ENCODE measurements at places on chromosomes 7 and 10. TPM values are rescaled to one million over a fixed set of nuclear protein-coding genes. Genes with fewer than 3 reads are reported as not detected.

GRCh38 chr10:115972426-115972825 lies 300.6 kb downstream of the GFRA1 start:
- DNase-seq, result no peak

- DNase-seq, result no peak
These were observed 119.5 kb upstream of the AGK start for GRCh38 chr7:141431711-141432110.

- DNase-seq, result no peak
These were observed 1392.4 kb upstream of the CELF2 start for GRCh38 chr10:9625304-9625703.

DNA sequence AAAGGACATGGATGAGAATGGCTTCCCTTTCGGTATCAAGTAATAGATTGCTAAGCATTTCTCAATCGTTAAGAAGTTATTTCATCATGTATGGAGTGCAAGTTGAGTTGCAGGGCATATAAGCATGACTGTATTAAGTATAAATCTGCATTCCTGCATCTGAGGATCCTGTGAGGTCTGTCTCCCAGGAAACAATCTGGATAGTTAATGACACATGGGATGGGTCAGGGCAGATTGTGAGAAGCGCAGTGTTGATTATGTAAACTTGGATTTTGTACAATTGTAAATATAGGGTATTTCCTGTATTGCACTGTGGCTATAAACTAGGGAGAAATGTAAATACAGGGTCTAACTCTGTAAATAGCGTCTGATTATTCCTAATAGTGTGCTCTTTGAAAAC lies 102.6 kb downstream of the PLXDC2 start:
- no peak for DNase-seq

Gene HOXA5
- polyA plus RNA-seq, result 19.4 TPM

GRCh38 chr7:30062587-30062986 lies 34.4 kb downstream of the PLEKHA8 start:
- peak; percentile 49 for DNase-seq

Gene SPDYE2B
- polyA plus RNA-seq, result not detected

Gene PHYHIPL
- 19.2 TPM for polyA plus RNA-seq

DNA sequence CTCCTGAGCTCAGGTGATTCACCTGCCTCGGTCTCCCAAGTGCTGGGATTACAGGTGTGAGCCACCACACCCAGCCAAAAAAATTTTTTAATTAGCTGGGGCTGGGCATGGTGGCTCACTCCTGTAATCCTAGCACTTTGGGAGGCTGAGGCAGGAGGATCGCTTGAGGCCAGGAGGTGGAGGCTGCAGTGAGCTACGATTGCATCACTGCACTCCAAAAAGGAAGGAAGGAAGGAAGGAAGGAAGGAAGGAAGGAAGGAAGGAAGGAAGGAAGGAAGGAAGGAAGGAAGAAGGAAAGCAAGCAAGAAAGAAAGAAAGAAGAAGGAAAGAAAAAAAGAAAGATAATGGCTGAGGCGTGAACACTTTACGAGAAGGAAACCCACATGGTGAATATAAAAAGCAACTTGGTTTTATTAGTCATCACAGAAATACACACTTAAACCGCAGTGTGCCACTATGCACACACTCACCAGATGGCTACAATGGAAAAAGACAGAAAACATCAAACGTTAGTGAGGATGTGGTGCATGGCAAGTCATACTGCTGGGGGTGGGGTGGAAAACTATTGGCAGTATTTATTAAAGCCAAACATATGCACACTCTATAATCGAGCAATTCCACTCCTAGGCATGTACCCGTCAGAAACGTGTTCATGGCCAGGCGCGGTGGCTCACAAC lies 4.4 kb upstream of the CCL26 start:
- DNase-seq, result no peak

- no peak for DNase-seq
These were observed 26.0 kb downstream of the LARP4B start for GRCh38 chr10:905503-905902.

DNA sequence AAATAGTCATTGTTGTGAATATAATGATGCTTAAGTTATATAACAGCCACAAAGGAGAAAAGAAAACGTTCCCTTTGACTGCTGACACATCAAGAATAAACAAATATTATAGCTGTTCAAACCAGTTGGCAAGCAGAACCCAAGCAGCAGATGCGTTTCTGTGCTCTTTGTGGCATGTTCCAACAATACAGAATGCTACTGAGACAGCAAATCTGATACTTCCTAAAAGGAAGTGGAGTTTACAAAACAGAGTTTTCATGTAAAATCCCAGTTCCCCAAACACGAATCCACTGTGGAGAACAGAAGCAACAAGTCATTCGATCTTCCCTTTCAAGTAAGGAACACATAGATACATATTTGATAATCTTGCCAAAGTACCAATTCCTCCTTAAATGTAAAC lies 170.9 kb upstream of the ASAH2 start:
- no peak for DNase-seq

DNA sequence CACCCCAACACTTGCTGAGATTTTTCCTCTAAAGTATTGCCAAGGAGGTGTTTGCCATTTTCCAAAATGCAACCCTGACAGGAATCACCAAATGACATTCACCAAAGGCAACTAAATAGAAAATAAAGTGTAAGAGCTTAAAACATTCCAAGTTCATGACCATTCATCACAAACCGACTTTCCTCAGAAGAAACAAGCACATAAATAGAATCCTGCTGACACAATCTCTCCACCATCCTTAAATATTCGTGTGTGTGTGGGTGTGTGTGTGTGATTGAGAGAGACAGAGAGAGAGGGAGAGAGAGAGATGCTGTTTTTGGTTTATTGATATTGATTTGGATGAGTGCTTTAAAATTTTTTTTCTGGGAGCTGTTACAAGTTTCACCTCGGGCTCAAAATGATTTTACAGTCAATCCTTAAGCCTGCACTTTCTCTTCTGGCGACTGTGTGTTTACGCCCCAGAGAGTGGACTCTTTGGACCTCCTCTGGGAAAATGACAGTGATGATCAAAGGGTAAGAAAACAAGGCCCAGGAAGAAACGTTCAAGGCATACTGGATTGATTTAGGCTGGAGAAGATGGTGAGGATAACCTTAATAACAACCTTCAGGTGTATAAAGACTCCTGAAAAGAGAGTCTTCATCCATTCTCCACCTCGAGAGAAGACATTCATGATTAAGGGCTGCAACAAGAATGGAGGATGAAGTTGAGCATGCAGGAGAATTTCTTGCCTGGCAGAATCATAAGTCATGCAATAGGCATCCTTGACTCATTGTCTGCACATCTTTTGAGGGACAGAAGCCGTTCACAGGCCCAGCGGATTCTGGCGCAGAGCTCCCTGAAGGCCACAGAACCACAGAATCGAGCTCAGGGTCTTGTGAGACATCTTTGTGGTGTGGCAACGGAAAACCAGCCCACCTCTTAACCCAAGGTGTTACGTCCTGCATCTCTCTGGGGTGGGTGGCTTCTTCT lies 104.4 kb upstream of the FGFR2 start:
- DNase-seq, result no peak

DNA sequence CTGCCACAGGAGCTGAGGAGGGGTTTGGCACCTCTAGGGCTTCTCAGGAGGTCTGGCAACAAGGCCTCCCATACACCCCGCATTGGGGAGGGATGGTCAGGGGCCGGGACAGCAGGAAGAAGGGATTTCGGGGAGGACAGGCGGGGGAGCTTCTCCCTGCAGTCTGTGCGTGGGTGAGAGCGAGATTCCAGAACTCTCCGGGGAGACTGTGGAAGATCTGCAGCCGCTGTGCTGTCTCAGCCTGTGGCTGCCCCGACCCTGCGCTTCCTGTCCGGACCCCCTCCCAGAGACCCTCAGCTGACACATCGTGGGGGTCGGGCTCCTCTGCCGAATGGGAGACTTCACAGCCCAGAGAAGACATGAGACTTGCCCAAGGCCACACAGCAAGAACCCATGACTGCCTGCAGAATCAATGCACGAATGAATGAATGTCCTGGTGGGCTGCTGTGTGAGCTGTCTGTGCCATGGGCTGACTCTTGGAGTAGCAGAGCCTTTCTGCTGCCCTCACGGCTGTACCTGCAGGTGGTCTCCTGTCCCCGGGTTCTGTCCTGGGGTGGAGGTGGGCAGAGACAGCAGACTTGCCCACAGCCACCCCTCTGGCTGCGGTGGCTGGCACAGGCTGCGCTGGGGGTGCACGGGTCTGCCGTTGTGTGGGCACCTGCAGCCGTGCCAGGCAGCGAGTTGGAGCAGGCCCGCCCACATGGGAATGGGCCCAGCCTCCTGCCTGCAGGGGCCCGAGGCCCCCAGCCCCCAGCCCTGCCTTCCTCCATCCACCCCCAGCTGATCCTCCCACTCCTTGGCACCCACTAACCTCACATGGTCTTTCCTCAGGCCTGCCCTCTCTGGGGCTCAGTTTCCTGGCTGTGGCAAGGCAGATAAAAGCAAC lies 16.3 kb upstream of the LFNG start:
- peak; percentile 81 for DNase-seq

Gene NAT16
- polyA plus RNA-seq, result not detected

DNA sequence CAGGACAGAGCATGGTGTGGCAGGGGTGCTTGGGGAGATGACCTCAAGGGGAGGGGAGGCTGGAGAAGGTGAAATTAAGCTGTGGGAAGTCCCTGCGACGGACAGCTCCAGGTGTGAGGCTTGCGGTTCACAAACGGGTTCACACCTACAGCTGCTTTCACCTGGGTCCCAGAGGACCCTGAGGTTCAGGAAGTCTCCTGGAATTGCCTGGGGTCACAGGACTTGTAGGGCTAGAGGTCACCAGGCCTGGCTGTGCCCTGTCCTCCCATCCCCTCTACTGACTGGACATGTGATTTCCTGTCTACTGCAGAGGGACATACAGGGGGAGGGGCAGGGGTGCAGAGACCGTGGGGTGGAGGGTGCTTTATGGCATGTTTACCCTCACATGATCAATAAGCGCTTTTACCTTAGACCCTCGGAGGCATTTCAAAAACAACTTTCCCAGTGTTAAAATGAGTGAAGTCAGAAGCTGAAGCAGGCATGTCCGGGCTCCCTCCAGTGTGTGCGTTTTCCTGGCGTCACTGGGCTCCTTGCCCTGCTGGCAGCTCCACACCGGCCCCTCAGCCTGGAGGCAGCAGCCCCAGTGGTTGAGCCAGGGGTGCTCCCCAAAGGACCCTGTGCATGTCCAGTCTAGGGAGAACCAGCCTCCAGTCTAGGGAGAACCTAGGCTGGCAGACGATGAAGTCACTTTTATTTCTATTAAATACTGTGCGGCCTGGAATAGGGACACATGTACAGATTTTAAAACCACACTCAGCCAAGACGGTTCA lies 66.6 kb upstream of the IGFBP3 start:
- no peak for DNase-seq

Gene FOXI2
- 1.5 TPM for polyA plus RNA-seq

Gene GIMAP4
- polyA plus RNA-seq, result 28.9 TPM

GRCh38 chr10:89295597-89295996 lies 6.2 kb upstream of the IFIT2 start:
- DNase-seq, result no peak

- no peak for DNase-seq
These were observed 68.4 kb upstream of the PRPS1L1 start for GRCh38 chr7:18096087-18096486.

Gene KCNIP2
- polyA plus RNA-seq, result 0.67 TPM

DNA sequence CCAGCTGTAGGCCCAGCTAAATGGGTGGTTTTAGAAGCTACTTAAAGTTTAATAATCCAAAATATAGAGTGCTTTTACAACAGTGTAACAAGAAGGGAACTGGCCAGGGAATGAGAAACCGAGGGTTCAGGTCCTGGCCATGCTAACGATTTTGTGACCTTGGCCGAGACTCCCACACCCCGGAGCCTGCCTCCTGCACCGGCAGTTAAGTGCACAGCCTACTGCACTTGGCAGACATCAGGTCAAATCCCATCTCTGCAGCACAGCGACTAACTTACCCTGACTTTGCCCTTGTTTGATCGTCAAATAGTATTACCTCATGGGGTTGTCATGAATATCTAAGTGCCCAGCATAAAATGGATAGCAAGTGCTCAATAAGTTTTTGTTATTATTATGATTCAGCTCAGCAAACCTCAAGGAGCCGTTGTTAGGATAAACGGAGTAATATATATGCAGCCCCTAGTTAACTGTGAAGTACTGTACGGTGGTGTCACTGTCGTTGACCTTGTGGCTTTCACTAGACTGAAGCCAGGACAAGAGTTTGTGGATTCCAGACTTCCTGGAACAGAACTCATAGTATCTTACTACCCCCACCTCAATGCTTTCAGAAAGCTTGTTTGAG lies 35.5 kb downstream of the LYZL1 start:
- DNase-seq, result no peak

DNA sequence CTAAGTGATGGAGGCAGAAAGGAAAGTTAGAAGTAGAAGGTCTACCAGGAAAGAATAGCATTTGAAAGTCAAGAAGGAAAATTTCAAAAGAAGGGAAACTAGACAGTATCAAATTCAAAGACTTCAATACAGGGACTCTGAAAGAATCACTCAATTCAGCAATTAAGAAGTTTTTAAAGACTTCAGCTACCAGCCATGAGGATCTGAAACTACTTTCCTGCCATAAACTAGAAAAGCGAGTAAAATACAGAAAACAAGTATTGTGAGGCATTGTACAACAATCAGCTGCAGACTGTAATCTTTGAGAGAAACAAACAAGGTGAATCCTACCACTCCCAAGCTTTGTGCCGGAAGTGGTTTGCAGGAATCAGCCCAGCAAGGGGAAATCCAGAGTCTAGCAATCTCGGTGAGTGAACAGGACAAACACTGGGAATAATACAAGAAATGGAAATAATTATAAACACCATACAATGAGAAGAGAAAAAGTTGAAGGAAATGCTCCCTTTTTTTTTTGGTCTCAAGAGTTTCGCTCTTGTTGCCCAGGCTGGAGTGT lies 62.4 kb downstream of the ARHGAP12 start:
- DNase-seq, result no peak

GRCh38 chr7:120805636-120806388 lies 52.1 kb downstream of the TSPAN12 start:
- peak; percentile 73 for DNase-seq

GRCh38 chr7:155191901-155192478 lies 105.7 kb upstream of the INSIG1 start:
- no peak for DNase-seq

- no peak for DNase-seq
These were observed 341.2 kb downstream of the CRPPA start for GRCh38 chr7:16080131-16080530.

- DNase-seq, result no peak
These were observed 9.9 kb upstream of the DPYSL4 start for GRCh38 chr10:132176623-132177500.

DNA sequence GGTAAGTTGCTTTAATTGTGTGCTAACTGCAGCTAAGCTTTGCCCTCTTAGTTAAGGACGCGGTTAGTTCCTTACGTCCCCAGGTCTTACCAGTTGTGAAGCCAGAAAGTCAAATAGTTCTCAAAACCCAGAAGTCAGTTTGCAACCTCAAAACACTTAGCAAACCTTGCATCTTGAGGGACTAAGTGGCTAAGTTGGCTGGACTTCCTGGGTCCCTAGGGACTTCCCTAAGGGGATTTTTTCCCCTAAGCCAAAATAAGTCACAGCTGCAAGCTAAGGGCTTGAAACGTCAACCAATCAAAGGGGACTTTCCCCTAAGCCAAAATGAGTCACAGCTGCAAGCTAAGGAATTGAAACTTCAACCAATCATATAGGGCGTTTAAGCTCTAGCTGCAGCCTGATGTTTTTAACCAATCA lies 36.2 kb upstream of the HECW1 start:
- no peak for DNase-seq

- DNase-seq, result peak; percentile 93
These were observed 11.3 kb downstream of the CPA2 start for GRCh38 chr7:130277763-130278643.
